ENCODE measurements at places on chromosomes 3 and 15.

- no peak for DNase-seq
These were observed 37.1 kb upstream of the SLC4A7 start for GRCh38 chr3:27521179-27521871.

- no peak for DNase-seq
These were observed 25.5 kb downstream of the SEC62 start for GRCh38 chr3:169992156-169992555.

- no peak for DNase-seq
These were observed 4.8 kb downstream of the BMF start for GRCh38 chr15:40103864-40104271.

- no peak for DNase-seq
These were observed 43.1 kb upstream of the HACD2 start for GRCh38 chr3:123627673-123628670.

- no peak for DNase-seq
These were observed 111.0 kb downstream of the ADAMTS17 start for GRCh38 chr15:100230784-100231183.

- DNase-seq = no peak
These were observed 15.5 kb upstream of the ZBED2 start for GRCh38 chr3:111610612-111611054.

GRCh38 chr3:63824309-63824708 lies 5.2 kb downstream of the C3orf49 start:
- DNase-seq = no peak

DNA sequence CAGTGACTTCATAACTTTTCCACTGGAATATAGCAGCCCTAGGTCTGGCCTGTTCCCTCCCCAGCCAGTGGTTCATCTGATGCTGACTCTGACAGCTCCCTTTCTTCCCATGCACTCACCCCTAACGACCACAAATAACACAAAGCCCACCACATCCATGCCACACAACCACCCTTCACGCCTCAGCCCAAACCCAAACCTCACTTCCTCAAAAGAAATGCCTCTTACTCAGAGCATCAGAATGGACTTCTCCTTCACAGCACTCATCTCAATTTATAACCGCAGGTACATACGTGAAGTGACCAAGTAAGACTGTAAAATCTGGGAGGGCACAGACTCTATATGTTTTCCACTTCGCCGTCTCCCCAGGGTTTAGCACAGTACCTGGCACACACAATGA lies 1.1 kb downstream of the RBSN start:
- no peak for DNase-seq

DNA sequence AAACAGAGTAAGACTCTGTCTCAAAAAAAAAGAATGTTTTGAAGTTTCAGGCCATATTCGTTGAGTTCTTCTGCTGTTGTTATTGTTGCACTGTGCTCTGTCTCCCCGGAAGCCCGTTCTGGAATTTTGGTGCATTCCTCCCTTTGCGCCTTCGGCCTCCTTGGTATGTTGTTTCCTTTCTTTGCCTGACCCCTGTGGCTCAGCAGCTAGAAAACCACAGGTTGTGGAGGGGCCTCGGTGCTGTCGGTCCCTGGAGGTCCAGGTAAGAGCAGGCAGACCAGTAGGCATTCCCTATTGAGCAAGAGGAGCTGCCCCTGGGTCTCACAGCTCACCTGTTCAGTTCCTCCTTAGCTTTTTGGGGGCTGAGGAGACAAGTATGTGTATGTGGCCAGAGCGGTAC lies 51.0 kb upstream of the DLG1 start:
- DNase-seq = no peak

DNA sequence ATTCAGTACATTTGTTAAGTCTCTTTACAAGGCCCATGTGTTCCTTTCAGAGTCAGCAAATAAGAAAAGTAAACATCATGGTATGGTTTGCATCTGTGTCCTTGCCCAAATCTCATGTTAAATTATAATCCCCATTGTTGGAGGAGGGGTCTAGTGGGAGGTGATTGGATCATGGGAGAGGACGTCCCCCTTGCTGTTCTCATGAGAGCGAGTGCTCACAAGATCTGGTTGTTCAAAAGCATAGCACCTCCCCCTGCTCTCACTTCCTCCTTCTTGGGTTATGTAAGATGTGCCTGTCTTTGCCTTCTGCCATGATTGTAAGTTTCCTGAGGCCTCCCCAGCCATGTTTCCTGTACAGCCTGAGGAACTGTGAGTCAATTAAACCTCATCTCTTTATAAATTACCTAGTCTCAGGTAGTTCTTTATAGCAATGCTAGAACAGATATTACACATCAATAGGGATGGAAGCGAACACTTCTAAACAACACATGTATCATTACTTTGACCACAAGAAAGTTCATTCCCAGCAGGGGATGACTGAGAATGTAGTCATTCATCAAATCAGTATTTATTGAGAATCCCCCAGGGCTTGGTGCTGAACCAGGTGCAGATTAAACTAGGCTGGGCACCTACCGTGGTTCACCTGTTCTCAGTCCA lies 4.1 kb downstream of the EFCAB12 start:
- no peak for DNase-seq

- no peak for DNase-seq
These were observed 49.1 kb downstream of the TRANK1 start for GRCh38 chr3:36895496-36896409.

GRCh38 chr3:196150481-196150880 lies 60.7 kb downstream of the ZDHHC19 start:
- no peak for DNase-seq

DNA sequence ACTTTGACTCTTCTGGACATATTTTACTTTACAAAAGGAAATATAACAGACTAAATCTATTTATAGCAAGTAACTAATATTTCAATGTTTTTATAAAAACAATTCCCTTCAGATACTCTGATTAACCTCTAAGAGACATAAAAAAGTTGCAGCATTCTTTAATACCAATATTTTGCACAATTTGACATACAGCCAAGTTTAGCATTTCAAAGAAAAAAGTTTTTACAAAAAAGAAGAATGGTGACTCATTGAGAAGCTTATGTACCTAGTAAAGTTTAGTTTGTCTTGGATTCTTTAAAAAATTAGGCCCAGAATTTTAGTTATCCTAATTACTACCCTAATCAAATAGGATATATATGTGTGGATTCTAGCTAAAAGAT lies 17.6 kb downstream of the DAZL start:
- no peak for DNase-seq
